Foreskin keratinocyte (primary cell): ENCODE measurements at places on chromosomes 6 and 20.

GRCh38 chr20:20215976-20216727 is 151.8 kb upstream of the INSM1 start:
- DNase-seq, result no peak

- no peak for DNase-seq
Observed at GRCh38 chr6:107217248-107217647, 101.9 kb upstream of the BEND3 start.

- no peak for DNase-seq
Observed at GRCh38 chr6:140905050-140905449, 1227.7 kb upstream of the GJE1 start.

- DNase-seq, result no peak
Observed at GRCh38 chr20:55605594-55605993, 399.7 kb downstream of the CBLN4 start.

DNA sequence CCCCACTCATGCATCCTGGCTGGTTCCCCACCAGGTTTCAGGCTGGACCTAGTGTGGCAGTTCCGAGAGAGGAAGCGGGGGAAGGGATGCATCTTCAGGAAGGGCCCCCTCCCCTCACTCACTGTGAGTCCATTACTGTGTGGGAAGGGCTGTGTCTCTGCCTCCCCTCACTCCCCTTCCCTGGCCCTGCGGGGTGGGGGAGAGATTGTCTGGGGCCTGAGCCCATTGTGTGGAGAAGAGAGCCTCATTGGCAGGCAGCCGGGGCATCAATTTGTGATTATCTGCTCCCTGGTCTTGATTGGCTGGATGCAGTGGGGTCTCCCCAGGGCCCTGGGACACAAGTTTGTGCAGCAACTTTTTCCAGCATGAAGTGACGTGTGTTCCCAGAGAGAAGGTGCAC is 4.1 kb upstream of the MYT1 start:
- no peak for DNase-seq

- no peak for DNase-seq
Observed at GRCh38 chr6:93964926-93965325, 545.6 kb upstream of the EPHA7 start.

GRCh38 chr20:35823937-35824336 is 52.1 kb downstream of the PHF20 start:
- DNase-seq, result no peak

- no peak for DNase-seq
Observed at GRCh38 chr6:96101564-96101963, 85.8 kb downstream of the FUT9 start.
